ENCODE measurements at places on chromosomes 2 and 18.

GRCh38 chr2:98796775-98797544, 66.0 kb upstream of the MGAT4A start:
- H3K36me3 ChIP-seq, result no peaks in the 10 kb centered on the region
- H3K4me1 ChIP-seq, result no peaks in the 10 kb centered on the region
- no peaks in the 10 kb centered on the region for H3K27me3 ChIP-seq
- H3K4me3 ChIP-seq, result no peak overlapping the region
- no peak for DNase-seq
- H3K27ac ChIP-seq, result no peak overlapping the region

GRCh38 chr18:23181547-23181946, 46.3 kb downstream of the CABLES1 start:
- H3K4me3 ChIP-seq, result no peak overlapping the region
- no peak for DNase-seq
- no peaks in the 10 kb centered on the region for H3K27me3 ChIP-seq
- peaks cover 5% of the 10 kb centered on the region for H3K4me1 ChIP-seq
- H3K36me3 ChIP-seq, result no peaks in the 10 kb centered on the region
- no peak overlapping the region for H3K27ac ChIP-seq

GRCh38 chr2:168316073-168316440, 68.7 kb upstream of the STK39 start:
- no peaks in the 10 kb centered on the region for H3K4me1 ChIP-seq
- no peak overlapping the region for H3K4me3 ChIP-seq
- H3K36me3 ChIP-seq, result no peaks in the 10 kb centered on the region
- no peak for DNase-seq
- H3K27me3 ChIP-seq, result no peaks in the 10 kb centered on the region

- no peak overlapping the region for H3K27ac ChIP-seq
- peaks cover 2% of the 10 kb centered on the region for H3K4me1 ChIP-seq
- peak; percentile 92 for DNase-seq
- H3K4me3 ChIP-seq, result no peak overlapping the region
- H3K36me3 ChIP-seq, result no peaks in the 10 kb centered on the region
Observed at GRCh38 chr2:42117923-42118753, 51.0 kb upstream of the EML4 start.

DNA sequence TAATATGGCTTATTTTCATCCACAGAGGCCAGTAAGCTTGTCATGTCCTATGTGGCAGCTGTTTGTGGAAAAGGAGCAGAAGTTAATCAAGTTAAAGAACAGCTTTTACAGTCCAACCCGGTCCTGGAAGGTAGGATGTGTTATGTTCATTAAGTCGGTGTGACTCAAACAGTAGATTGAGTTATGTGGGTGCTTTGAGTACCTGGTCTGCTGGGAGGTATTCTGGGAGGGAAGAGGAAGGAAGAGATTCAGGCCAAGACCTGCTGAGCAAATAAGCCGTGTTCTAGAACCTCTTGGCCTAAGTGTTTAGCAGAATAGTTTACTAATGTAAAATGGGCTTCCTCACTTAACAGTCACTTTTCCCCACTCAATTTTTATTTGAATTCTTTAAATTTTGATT, 96.2 kb downstream of the MYO1B start:
- H3K36me3 ChIP-seq, result peaks cover 1% of the 10 kb centered on the region
- no peaks in the 10 kb centered on the region for H3K27me3 ChIP-seq
- DNase-seq, result no peak
- H3K27ac ChIP-seq, result no peak overlapping the region
- H3K4me3 ChIP-seq, result no peak overlapping the region

DNA sequence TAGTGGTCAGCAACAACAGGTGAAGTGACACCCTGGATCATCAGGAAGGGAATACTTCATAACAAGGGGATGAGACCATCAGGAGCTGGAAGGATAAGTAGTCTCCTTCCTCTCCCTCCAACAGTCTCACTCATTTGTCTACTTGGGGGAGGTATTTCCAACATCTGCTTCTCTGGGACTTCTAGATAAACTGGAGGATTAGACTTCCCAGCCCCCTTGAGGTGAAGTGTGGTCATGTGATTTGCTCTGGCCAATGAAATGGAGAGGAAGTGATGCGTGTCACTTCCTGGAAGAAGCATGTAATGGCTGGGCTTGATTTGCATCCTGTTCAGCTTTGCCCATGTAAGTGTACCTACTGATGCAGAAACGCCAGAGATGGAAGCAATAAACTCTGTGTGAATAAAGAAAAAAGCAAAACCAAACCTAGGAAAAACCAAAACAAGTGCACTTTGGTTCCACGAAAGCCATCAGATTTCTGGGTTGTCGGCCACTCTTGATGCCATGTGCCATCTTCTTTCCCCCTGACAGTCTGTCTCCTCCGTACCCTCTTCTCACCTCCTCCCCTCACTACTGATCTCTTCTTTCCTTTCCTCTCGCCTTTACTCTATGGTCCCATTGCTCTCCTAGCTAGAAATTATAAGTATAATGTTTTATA, 76.1 kb upstream of the DNMT3A start:
- no peak overlapping the region for H3K4me3 ChIP-seq
- H3K36me3 ChIP-seq, result no peaks in the 10 kb centered on the region
- peak; percentile 18 for DNase-seq
- H3K27ac ChIP-seq, result no peak overlapping the region

DNA sequence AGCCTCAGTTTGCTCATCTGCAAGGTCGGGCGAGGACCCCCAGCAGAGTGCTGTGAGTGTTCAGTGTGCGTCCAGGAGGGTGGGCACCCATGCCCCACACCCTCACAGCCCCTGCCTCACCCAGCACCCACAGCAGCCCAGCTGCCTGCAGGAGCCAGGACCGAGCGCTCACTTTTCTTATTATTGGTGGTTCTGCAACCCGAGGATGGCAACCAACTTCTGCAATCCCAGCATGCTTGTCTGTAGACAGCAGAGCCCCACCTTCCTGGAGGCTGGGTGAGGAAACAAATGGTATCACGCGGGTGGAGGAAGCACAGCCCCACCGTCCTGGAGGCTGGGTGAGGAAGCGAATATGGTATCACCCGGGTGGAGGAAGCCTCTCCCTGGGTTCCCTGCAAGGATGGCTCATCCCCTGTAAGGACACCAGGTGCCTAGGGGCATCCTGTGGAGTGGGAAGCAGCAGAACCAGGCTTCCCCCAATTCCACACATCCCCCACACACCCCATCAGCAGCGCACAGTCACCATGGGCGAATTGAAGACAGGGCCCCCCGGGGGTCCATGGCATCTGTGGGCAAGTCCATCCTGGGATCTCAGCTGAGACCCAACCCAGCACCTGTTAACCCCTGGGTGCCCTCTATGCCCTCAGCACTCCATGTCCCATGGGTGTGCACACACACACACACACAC, 220.5 kb upstream of the RAB6C start:
- H3K4me3 ChIP-seq, result no peak overlapping the region
- peaks cover 6% of the 10 kb centered on the region for H3K4me1 ChIP-seq
- H3K27me3 ChIP-seq, result no peaks in the 10 kb centered on the region
- H3K36me3 ChIP-seq, result no peaks in the 10 kb centered on the region
- DNase-seq, result peak; percentile 18

GRCh38 chr2:105749583-105750400, 5.1 kb downstream of the NCK2 start:
- H3K36me3 ChIP-seq, result no peaks in the 10 kb centered on the region
- H3K27ac ChIP-seq, result no peak overlapping the region
- H3K4me1 ChIP-seq, result peaks cover 13% of the 10 kb centered on the region
- H3K27me3 ChIP-seq, result no peaks in the 10 kb centered on the region
- no peak for DNase-seq

- H3K36me3 ChIP-seq, result no peaks in the 10 kb centered on the region
- no peaks in the 10 kb centered on the region for H3K4me1 ChIP-seq
- H3K27me3 ChIP-seq, result no peaks in the 10 kb centered on the region
Observed at GRCh38 chr2:26245231-26245732, 543 bp downstream of the HADHB start.

DNA sequence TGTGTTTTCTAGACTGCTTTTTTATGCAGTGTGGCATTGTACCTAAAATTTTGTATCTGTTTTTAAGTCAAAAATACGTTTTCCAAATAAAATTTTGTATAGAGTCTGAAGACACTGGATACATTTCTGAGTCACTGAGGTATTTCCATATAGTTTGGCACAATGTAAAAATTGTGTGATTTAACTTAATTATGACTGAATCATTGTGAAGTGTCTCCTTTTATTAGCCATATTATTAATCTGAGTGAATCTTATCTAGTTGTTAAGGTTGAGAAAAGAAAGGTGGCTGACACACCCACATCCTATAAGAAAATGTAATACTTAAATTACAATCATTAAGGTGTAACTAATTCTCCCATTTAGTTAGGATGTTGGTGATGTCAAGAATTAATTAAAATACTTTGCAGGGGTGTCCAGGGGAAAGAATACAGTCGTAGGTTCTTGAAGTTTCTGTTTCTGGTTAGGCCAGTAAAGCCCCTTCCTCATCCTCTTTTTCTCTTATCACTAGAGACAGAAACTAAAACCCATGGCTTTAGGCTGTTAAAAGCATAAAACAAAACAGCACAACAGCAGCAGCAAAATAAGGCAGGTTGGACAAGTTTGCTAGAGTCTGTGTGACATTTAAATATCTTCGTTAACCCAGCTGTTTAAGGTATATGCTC, 71.6 kb downstream of the UBE2E3 start:
- H3K27ac ChIP-seq, result no peak overlapping the region
- DNase-seq, result no peak
- no peak overlapping the region for H3K4me3 ChIP-seq
- H3K36me3 ChIP-seq, result no peaks in the 10 kb centered on the region
- H3K27me3 ChIP-seq, result no peaks in the 10 kb centered on the region

DNA sequence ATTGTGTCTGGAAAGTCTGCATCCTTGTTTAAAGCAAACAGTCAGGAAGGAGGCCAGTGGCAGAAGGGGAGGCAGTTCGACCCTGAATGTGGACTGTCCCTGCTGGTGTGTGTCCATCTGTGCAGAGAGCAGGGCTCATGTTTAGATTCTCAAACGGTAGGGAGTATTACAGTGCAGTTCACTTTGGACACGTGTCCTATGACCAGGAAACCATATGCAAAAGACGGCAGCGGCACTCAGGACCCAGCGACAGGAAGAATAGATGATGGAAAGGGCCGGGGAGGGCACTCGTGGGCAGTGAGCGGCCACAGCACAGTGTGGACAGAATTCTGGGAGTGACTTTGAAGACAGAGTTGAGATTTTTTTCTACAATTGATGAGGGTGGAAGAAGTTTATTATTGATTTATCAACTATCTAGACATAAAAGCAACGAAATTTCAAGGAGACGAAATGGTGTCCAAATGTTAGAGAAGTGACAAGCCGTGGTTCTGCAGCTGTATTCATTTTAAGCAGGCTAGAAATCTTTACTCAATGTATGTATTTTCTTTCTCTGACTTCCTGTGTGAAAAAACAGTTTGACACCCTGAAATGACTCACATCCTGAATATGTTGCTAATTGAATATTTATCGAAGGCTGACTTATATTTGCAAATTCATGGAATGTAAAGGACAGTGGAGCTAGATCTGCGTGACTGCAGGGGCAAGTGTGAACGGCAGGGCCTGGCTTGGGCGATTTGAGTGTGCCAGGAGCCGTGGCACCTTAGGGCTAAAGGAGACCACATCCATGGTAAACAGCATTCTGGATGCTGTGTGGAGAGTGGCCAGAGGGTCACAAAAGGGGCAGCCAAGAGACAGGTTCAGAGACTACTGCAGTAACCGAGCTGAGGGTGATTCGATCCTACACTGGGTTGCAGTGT, 214.2 kb downstream of the PTGR3 start:
- H3K36me3 ChIP-seq, result no peaks in the 10 kb centered on the region
- peak; percentile 71 for DNase-seq
- no peak overlapping the region for H3K27ac ChIP-seq
- H3K4me3 ChIP-seq, result no peak overlapping the region
- no peaks in the 10 kb centered on the region for H3K27me3 ChIP-seq
